ENCODE measurements at places on chromosomes 3 and 15.

DNA sequence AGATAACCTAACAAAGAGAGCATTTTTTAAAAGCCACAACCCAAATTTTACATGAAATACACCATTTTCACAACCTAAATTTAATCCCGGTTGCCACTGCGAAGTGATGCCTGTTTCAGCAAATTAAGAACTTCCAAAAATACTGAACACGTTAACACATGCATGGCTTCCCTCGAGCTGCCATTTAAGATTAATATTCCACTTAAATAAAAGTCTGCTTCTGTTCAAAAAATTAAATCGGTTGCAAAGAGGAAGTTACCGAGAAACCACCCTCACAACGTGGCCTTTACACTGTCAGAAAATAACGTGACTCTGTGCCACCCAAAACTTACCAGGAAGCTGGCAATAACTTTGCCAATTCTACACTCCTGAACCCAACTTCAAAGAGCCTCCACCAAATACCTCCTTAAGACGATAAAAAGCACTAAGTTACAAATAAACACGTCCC, 1.2 kb downstream of the TBL1XR1 start:
- no peak for DNase-seq

- DNase-seq: no peak
Measured at GRCh38 chr15:40427188-40427587, 13.6 kb upstream of the BAHD1 start.

GRCh38 chr3:188007897-188008296, 146.1 kb upstream of the LPP start:
- DNase-seq: no peak

DNA sequence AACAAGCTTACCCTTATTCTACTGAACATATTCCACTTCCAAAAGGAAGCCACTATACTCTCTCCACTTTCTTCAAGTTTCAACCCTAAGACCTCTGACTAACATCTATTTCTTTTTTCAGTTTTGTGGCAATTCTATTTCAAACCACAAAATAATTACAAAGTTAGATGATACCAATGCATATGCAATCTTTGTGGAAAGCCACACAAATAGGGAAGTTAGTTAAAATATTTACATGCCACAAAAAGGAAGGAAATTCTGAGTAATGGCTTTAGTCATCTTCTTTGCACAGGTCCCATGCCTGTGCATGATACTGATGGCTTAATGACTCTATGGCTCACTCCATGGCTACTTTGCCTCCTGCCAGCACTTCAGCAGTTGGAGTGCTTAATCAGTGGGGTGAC, 57.0 kb upstream of the MCTP2 start:
- DNase-seq: no peak

GRCh38 chr3:50453907-50454306, 49.5 kb downstream of the CACNA2D2 start:
- no peak for DNase-seq

GRCh38 chr3:193744822-193745684, 152.0 kb downstream of the OPA1 start:
- DNase-seq: no peak

DNA sequence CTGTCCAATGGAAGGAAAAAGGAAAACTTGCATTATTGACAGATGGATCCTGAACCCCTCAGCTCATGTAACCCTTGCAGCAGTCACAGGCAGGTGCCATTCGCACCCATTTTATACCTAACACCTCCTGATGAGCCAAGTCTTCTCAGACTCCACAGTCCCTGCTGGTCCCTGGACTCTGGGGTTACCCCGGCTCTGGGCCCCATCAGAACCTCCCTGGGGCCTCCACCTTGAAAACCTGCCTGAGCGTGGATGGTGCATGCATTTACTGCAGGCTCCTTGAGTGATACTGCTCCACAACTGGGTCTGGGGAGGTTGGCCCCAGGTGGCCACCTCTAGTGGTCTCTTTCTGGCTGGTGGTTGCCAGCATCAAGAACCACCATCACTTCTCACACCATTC, 15.9 kb upstream of the DOCK3 start:
- no peak for DNase-seq

DNA sequence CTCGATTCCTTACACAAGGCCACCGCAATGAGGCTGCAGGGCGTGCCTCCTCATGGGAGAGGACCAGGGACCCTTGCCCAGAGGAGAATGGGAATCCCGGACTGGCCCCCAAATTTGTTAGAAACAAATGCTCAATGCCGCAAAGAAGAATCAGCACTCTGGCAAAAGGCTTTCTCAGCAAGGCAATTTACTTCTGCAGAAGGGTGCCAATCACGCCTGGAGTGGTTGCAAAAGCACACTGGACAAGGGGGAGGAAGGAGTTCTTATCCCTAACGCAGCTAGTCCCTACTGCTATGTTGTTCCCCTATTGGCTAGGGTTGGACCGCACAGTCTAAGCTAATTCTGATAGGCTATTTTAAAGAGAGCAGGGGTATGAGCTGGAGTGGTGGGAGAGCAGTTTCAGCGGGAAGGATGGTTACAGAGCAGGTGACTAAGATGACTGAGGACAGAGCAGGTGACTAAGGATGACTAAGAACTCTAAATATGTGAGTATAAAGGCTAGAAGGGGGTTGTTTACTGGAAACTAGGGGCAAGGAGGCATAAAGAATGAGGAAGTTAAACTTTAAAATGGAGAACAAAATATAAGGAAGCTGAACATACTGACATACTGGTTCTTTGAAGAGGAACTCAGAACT, 48.5 kb downstream of the KATNBL1 start:
- no peak for DNase-seq

DNA sequence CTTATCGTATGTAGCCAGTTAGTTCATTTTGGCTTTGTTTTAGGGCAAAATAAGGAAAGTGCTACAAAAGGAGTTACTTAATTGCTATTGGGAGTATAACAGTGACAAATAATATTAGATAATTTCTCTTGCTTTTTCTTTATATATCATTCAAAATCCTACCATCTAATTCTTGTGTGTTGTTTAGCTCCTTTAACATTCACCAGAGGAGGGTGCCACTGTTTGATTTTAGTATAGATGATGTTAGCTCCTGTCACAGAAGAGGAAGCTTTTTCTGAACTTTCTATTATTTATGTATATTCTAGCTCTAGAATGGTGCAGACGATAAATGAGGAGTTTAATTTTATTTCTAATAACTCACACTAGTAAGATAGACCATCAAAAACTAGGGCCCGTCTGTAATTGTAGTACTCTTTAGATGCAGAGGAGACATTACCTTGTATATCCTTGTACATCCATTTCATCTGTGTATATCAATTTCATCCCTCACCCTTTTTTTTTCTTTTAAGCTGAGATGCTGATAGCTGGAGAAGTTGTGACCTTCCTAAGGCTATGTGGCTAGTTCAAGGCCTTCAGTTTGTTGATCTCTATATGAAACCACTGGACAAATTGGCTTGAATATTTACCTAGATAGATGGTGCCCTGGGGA, 3.0 kb downstream of the PPM1L start:
- no peak for DNase-seq

DNA sequence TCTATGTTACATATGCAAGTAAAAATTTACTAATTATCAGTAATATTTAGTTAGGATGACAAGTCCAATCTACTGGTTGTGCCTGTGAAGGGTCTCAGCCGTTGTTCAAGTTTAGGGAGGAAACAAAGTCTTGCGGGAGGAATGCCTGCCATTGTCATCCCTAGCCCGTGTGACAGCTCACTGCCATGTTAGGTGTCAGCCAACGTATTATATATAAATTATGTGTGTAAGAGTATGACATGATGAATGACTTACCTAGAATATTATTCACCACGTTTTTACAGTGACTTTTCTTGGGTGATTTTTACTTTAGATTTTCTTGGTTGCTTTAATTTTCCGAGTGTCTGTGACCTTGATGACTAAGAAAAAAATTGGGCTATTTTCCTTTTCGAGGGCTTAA, 614.4 kb upstream of the MDFIC2 start:
- no peak for DNase-seq

GRCh38 chr15:87538327-87538834, 718.2 kb downstream of the NTRK3 start:
- DNase-seq: no peak

- no peak for DNase-seq
Measured at GRCh38 chr3:157948605-157949383, 157.4 kb downstream of the SHOX2 start.

GRCh38 chr15:92605225-92605944, 50.2 kb downstream of the FAM174B start:
- no peak for DNase-seq

- DNase-seq: no peak
Measured at GRCh38 chr3:66270701-66271100, 49.9 kb downstream of the SLC25A26 start.

DNA sequence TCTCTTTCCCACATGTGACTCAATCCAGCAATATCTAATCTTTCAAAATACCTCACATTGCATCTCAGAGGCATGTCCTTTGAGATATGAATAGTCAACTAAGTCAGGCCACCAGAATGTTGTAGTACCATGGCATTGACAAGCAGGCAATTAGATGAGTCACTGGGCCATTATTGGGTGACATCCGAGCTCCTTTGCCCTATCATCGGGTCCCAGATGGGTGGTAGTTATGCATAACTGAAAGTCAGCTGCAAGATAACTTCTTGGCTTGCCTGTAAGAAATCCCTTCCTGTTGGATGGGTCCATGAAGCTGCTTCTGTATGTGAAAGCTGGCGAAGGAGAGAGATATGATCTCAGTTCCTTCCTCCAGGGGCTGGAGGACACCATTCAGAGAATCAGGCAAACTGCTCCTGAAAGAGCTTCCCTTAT, 32.8 kb downstream of the ARRDC4 start:
- DNase-seq: no peak

All from left renal pelvis (tissue), 4 donors.